ENCODE measurements at places on chromosomes 11 and 22. TPM values are rescaled to one million over a fixed set of nuclear protein-coding genes. Genes with fewer than 3 reads are reported as not detected.

The CUL5 gene
- total RNA-seq, result 23.4 TPM

- ATAC-seq, result no peak
Measured at GRCh38 chr22:22952531-22953280, 65.1 kb downstream of the IGLL5 start.

DNA sequence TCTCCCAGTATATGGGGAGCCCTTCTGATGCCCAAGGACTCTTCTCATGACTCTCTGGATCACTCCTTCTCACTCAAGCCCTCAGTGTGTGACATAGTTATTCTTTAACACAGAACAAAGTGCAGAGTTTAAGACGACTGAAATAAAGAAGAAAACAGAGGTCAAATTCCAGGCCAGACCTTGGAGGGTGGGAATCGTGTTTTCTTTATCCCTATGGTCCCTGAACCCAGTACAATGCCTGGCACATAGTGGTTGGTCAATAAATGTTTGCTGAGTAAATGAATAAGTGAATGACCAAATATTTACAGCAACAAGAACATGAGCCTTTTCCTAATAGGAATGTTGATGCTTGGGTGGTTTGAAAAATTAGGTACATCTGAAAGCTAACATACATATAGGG, 28.8 kb downstream of the VSTM5 start:
- no peak for ATAC-seq

GRCh38 chr22:49209452-49210195, 618.0 kb downstream of the BRD1 start:
- ATAC-seq, result no peak

DNA sequence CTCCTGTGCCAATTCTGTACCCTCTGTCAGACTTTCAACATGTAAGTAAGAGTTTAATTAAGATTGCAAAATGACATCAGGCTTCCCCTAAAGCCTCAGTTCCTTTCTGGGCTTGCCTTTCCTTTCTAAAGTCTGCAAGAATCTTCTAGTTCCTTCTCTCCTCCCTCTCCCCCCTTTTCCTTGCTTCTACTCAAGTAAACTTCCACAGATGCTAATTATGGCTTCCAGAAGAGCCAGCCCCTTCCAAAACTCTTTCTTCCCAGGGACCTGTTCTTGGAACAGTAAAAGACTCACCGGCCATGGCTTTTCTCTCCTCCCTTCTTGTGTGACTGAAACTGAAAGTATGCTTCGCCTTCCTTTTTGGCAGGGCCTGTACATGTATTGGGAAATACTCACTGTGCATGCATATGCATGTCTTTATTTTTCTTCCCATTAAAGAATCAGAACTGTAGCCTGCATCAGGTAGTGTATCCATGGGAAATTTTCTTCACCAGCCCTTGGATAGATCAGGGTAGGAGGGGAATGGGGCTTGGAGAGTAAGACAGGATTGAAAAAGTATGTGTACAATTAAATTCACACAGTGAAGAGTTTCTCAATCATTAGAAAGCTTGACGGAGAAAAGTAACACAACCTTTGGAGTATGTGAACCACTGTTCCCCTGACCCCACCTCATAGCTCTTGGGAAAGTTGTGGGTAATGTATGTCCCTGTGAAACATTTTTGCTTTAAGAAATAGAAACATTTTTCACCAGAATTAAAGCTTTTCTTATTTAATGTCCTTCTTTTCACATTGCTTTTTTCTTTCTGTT, at the start of gene CASP1:
Gene CASP1, minus strand, starts transcription at position 332 of the 808 bp plus-strand sequence. Its CDS starts 31 bp downstream, at position 301.
- ATAC-seq, result peak; percentile 96

DNA sequence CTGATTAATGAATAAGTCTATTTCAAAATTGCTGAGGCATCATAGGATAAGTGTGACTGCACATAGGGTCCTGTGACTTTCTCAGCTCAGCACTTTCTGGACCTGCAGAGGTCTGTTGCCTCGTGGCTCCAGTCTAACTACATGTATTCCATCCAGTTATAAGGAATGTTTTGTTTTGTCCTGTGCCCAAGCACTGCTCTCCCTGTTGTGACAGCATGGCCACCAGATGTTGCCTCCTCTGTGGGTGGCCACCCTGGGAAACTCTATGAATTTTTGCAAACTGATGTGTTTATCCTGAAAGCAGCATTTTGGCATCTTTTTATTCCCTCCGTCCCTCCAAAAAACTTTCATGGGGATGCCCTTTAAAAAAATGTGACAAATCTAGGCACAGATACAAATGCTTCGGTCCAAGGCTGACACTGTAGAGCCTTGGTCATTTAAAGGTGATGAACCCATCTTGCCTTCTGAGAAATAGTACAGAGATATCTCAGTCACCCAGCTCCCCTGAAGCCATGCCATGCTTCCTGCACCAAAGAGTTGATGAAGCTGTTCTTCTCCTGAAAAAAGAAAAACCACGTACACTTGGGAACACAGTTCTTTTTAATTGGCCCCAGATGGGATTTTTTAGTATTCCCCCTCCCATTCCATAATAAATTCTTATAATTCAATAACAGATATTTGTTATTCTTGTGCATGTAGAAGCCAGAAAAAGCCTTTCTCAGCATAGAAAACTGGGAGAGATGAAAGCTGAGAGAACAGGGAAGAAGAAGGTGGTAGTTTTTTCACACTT, 72.6 kb downstream of the CCDC34 start:
- no peak for ATAC-seq

The NLRP10 gene
- not detected for total RNA-seq

DNA sequence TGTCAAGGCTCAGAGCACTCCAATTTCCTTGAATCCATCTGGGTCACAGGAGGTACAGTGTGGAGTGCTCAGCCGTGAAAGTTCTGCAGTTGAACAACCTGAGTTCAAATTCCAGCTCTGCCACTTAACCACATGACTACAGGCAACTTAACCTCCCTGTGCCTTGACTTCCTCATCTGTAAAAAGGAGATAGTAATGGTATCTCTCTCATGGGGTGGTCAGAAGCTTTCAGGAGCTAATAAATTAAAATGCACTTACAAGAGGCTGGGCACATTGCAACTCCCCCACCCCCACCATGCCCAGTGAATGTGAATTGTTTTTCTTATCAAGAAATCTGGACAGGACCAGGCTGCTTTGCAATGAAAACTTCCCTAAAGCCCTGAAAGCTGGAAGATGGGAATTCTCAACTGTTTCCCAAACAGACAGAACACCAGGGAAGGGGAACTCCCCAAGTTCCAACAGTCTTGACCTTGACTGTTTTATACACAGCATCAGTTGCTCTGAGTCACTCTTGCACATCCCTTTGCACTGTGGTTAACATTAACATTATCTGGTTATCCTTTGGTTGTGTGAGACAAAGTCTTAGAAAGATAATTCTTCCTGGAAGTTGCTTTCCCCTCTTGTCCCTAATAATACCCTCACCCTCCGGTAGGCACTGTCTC, 137.0 kb downstream of the SLC1A2 start:
- no peak for ATAC-seq

DNA sequence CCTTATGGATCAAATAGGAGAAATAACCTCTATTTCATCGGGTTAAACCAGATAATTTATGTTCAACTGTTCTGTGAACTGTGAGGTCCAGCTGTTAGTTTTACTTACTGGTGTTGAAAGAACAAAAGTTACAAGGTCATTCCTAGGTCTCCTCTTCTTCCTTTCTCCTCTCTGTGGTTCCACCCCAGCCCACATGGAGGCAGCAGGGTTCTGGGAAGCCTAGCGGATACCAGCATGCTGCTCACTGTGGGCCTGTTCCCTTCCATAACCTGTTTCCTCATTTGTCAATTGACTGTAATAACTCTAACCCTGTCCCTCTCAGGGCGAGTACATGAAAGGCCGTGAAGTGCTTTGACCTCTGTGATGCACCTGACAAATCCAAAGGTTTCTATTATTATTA, 27.8 kb downstream of the RELT start:
- peak; percentile 71 for ATAC-seq

DNA sequence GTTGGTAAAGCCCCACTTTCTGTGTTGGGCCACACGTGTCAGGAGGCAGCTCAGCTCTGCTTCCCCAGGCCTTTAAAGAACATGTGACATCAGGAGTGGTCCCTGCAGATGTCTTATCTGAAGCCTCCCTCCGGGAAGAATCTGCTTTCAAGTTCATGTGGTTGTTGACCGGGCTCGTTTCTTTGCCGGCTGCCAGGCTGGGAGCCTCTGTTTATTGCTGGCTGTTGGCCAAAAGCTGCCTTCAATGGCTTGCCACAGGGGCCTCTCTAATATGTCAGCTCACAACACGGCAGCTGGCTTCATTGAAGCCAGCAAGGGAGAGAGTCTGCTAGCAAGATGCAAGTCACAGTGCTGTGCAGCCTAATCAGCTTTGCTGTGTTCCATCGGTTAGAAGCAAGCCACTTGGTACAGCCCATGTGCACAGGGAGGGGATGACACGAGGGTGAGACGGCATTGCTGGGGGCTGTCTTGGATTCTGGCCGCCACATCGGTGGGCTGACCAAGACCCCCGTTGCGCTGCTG, 14.6 kb downstream of the MRGPRF start:
- peak; percentile 14 for ATAC-seq

DNA sequence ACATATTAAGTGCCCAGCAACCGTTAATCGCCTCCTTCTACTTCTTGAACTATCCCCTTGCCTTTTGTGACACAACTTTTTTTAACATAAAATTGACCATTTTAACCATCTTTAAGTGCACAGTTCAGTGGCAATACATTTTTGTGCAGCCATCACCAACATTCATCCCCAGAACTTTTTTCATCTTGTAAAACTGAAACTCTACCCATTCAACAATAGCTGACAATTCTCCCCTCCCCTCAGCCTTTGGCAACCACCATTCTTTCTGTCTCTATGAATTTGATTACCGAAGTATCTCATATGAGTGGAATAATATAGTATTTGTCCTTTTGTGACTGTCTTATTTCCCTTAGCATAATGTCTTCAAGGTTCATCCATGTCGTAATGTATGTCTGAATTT, 66.0 kb downstream of the MICAL2 start:
- no peak for ATAC-seq

Measured in esophagus mucosa (tissue), 1 donor.